ENCODE measurements at places on chromosomes 2 and 18.

GRCh38 chr2:237068005-237068576, 17.6 kb upstream of the COPS8 start:
- DNase-seq: no peak

GRCh38 chr2:199329466-199329865, 128.3 kb downstream of the SATB2 start:
- no peak for DNase-seq

DNA sequence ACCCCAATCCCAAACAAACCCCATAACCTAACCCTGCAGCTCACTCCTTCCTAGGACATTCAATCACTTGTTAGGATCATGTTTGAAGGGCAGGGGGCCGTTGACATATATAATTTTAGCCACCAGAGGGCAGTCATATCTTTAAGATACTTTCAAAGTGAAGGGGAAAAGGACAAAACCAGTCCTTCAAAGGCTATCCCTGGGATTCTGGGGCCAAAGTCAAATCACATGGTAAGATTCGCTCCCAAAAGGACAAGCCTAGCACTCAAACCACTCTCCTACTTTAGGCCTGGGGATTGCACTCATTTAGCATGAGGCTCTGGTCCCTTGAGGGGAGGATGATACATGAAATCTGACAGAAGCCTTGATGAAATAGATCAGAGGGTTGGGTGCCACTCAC, 44.6 kb downstream of the HAUS1 start:
- peak; percentile 70 for DNase-seq

DNA sequence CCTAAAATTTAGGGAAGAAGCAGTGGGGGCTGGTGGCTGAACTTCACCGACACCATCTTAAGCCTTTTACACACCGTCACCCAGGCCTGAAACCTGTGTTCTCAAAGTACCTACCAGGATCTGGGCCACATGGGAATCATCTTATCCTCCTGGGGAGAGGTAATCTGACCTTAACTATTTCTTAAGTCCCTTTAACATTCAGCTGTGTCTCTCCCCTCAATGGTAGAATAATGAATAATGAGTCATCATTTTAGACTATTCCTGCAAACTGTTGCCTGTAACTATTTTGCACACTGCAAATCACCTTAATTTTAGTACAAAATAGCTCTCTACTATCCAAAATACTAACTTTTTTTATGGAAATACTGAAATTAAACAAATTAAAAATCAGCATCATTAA, 149.4 kb upstream of the KLF7 start:
- no peak for DNase-seq

DNA sequence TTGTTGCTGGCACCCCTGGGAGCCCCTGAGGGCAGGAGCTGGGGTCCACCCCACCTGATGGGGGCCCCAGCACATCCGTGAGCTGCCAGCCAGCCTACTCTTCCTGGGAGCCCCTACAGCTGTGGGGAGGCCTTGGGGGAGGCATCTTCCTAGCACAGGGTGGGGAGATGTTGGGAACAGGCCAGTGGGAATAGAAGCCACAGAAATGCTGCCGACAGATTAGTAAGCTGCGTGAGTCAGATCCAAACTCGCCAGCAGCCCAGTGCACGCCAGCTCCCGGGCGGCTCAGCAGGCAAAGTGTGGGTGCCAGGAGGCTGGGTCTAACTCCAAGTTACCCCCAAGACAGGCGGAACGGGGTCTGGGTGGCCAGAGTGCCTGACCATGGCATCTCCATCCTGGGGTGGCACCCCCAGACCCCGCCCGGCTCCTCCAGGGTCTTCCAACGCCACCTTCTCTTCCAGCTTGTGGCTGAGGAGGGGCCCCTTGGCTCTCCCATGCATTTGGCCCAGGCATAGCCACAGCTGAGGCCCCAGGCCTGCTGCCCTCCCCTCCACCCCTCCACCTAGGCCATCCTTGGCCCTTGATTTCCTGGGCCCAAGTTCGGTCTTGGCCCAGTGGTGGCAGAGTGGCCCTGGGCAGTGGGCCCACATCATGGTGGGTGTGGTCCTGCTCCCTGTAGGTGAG, 15.3 kb downstream of the CROCC2 start:
- no peak for DNase-seq

DNA sequence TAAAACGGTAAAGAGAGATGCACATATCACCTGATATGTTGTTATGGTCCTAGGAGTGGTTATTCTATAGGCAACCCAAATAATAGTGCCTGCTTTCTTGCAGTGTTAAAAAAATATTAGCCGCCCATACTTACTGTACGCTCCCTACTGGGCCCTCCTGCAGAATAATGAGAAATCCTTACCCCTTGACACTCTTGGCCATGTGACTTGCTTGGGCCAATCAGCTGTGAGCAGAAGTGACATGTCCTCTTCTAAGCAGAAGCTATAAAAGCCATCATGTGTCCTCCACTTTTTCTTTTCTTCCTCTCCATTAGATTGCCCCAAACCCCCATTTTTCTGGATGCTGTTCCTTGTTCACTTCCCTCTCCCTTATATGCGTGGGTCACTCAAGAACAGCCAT, 90.5 kb upstream of the SPRED2 start:
- DNase-seq: no peak

DNA sequence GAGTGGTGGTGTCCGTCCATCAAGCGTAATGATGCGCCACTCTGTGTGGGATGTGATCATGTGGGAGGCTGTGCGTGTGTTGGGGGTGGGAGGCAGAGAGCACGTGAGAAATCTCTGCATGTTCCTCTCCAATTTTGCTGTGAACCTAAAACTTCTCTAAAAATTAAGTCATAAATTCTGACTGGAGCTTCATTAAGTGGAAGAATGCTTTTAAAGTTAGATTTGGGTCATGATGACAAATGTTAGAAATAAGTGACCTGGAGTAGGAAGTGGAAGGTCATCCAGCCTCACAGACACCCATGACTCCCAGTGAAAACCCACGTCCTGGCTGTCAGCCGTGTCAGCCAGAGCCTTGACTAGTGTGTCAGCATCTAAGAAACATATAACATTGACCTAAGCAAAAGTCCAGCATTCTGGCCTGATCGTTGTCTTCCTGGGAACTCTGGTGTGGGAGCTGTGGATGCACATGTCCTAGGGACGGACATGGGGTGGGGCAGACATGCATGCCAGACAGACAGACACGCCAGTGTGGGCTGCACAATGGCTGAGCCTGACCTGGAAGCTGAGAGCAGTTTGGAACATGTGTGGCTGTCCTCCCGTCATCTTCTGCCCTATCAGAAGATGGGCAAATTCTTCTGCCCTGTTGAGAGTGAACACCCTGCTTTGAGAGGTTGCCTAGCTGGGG, 245.6 kb downstream of the FAM210A start:
- peak; percentile 70 for DNase-seq

Measured in suppressor macrophage treated with lipopolysaccharide for 4 hours (primary cell).